ENCODE measurements at places on chromosomes 7 and 10.

DNA sequence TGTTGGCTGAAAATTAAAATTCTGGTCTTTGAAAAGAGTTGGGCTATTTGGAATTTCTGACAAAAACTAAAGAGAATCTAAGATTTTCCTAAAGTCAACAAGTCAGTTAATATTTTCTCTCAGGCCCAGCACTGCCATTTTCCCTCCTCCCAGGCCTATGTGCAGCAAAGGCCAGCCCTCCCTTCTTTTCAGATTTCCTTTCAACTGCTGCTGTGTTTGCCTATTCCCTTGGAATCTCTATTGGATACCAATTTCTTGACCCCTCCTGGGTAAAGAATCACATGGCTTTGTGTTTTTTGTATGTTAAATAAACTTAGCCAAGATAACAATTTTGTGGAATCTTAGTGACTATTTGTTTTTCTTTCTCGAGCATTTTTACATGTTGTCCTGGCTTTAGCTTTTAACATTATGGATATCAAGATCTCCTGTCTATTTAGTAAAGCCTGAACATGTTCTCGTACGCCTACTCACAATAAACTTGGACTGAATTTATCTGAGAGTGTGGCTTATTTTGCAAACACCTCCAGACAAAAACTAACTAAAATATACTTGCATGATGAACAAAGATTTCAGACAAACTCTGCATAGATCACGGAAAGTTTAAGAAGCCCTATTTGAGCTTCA lies 19.9 kb downstream of the MACC1 start:
- DNase-seq, result no peak

GRCh38 chr7:78265071-78265470 lies 466.5 kb downstream of the PHTF2 start:
- DNase-seq, result no peak

- DNase-seq, result no peak
Measured at GRCh38 chr10:55374917-55375316, 573.9 kb upstream of the PCDH15 start.

DNA sequence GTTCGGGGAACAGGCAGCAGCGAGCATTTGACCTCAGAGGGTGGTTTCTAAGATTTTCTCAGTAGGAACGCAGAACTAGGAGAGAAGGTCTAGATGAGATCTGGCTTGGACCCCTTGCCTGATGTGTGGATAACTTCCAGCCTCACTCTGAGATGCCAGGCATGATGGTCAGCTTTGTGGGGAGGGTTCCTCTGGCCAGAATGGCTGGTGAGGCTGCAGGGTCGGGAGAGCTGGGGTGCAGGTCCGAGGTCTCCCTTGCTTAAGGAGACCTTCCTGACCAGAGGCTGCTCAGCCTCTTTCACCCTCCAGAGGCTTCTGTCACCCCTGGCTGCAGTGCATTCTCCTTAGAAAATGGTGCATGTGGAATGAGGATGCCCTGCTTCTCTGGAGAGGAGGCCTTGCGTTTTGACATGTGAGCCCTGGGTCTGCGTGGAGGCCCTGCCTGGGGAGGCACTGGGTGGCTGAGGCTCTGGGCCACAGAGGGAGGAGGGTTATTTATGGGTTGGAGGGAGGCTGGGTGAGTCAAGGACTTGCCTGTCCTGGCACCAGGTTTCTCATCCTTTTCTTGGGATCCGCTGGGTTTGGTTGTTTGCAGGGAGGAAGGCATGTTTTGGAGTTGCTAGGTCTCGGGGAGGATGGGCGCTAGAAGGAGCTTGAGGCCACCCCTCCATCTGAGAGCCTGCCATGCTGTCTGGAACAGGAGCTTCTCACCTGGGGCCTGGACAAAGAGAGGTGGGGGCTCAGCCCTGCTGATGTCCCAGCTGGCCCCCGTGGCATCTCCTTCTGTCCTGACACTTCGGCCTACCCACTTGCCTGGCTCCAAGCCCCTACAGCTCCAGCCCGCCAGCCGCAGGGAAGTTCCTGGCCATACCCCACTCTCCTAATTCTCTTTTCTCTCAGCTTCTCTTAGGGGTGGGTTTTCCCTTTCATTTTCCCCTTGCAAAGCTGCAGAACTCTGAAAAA lies 3.9 kb downstream of the FAM241B start:
- no peak for DNase-seq

DNA sequence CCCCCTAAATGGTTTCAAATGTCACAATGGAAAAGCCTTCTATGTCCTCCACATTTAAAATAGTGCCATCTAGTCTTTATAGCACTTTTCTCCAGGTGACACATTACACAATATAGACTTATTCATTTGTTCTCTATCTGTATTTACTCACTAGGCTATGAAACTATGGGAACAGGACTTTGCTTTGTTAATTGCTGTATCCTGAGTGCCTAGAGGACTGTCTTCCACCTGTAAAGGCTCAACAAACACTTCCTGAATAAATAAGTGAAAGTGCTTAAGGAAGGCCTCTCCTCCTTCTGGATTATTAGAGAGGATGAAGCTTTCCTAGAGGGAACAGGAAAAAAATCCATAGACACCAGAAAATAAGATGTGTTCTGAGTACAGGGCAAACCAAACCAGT lies 397.6 kb upstream of the LRRN3 start:
- no peak for DNase-seq

- no peak for DNase-seq
Measured at GRCh38 chr10:132290631-132291030, 17.1 kb downstream of the STK32C start.

DNA sequence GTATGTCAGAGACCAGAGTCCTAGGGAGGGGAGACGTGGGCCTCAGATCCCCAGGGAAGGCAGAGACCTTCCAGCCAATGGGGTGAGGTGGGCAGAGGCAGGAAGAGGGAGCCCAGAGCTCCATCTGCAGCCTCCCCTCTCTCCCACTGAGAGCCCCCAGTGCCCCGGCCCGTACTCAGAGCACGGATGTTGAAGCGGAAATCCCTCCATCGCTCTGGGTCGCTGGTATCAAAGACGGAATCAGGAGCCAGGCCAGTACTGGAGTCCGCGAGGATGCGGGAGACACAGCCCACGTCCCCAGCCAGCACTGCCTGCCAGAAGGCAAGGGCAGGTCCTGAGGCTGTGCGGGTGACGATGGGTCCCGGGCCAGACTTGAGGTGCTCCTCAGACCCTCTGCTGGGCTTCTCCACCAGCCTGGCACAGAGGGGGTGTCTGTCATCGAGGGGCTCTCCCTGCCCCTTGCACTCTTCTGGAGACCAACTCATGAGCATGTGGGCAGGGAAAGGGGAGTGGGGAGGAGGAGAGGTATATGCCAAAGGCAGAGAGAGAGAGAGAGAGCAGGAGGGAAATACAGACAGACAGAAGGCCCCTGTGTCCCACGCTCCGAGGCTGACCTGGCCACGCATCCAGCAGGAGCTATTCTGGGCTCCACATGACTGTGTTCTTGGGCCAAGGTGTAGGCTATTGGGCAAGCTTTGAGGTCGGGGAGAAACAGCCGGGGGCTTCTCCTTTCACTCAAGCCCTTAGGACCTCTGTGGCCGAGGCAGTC lies at the start of gene ASB10:
ASB10 (minus strand) TSS at position 611 of the 769 bp plus-strand sequence; CDS start at position 491, 120 bp downstream.
- DNase-seq, result no peak

GRCh38 chr7:99102809-99103690 lies 40.9 kb downstream of the SMURF1 start:
- DNase-seq, result no peak

DNA sequence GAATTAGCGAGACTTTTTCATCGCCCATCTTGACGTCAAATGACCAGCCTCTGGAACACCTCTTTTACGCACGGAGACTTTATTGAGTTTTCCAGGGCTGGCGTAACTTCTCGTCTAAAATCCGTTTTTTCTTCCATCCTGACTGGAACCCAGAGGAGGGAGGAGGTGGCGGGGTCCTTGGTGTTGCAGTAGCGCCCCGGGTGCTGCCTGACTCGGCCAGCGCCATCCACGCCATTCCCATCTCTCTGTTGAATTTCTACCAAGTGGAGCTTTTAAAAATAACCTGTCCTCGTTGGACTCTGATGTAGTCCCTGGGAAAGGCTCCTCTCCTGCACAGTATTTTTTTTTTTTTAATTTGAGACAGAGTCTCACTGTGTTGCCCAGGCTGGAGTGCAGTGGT lies 155.9 kb downstream of the RGS10 start:
- DNase-seq, result no peak

DNA sequence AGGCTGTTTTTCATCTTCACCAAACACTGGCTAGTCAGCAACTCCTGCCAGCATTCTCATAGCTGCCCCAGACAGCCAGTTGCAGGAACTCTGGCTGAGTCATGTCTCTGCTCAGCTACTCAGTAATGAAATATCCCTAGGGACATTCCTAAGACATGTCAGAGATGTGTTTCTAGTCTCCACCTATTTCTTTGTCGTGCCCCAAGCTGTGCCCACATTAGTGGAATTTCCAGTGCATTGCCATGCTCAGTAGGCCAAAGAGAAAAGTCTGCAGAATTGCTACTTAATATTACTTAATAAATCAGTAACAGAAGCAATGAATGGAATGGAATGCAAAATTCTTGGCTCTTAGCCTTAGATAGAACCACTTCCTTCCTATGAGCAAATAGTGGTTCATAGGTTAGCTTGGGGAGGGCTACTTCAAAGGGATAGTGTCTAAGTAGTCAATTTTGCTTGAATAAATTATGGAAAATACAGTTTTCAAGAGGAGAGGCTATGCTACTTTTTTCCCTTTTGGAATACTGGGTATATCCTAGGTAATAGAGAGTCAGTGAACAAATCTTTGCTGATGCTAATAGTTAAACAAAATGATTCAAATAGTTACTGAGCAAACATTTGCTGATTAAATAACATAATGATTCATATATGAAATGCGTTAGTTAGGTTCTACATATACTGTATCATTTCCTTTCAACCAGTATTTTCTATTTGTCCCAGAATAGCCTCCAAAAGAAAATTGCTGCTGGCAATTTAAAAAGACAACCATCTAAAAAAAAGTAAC lies 23.6 kb upstream of the SEMA3C start:
- peak; percentile 92 for DNase-seq

DNA sequence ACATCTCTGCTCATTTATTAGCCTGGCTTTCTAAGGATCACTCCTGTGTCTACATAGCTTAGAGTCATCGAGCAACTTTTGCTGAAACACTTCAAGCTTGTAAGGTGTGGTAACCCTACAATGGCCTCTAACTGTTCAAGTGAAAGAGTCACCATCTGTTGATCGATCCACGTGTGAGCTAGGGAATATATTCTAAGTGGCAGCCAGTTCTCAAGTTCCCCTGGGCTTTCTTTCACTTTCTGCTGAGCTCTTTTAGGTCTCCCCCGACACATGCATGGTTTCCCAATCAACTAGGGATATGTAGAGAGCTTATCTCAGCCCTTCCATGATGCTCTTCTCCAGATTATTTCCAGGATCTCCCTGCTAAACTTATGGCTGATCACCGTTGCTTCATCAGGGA lies 15.5 kb downstream of the AOAH start:
- DNase-seq, result no peak

GRCh38 chr10:9289811-9290210 lies 1235.3 kb downstream of the GATA3 start:
- no peak for DNase-seq

DNA sequence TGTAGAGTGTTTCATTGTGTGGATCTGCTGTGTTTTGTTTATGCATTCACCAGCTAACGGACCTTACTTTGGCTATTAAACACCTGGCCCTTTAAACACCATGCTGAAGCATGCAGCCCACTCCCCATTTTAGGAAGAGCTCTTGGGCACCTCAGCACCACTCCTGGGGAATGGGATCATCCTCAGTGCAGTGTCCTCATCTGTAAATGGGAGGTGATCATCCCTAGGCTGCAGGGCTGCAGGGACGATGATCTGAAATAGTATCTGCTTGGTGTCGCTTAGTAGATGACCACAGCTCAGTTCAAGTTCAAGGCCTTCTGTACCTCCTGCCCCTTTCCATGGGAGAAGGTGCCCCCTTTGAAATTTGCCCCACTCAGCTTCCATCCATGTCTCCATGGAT lies 229.9 kb downstream of the TCF7L2 start:
- no peak for DNase-seq

GRCh38 chr7:151032936-151033863 lies 5.0 kb downstream of the ABCB8 start:
- no peak for DNase-seq

- DNase-seq, result no peak
Measured at GRCh38 chr7:152868122-152869040, 108.8 kb downstream of the ACTR3B start.

DNA sequence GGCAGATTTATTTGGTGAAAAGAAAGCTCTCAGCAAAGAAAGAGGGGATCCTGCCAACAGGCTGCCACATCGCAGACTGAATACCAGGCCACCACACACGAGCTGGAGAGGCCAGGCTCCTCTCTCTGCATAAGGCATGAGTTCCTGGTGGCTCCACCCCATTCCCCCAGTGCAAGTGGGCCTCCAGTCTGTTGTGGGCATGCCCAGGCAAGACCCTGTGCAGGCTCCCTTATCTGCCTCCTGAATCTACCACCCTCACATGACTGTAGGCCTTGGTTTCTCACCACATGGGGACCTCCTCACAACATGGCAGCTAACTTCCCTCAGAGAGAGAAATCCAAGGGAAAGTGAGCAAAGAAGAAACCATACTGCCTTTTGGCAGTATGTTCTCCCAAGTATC lies 26.7 kb upstream of the CUL1 start:
- DNase-seq, result no peak

DNA sequence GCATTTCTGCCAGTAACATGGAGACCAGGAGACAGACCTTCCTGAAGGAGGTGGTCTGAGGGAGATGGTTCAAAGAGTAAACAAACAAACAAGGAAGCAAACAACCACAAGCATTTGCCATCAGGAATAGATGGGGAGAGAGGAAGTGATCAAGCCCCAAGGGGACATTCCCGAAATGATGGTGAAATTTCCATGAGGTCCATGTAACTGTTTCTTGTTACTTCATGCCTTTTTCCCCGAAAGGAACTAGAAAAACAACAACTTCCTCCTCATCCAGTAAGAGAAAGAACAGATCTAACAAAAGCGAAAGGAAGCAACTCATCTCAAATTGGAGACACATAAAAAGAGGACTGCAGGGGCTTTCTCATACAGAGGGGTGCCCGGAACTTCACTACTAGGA lies 152.5 kb upstream of the ZNF32 start:
- no peak for DNase-seq

- DNase-seq, result no peak
Measured at GRCh38 chr7:86407291-86407690, 236.4 kb upstream of the GRM3 start.

DNA sequence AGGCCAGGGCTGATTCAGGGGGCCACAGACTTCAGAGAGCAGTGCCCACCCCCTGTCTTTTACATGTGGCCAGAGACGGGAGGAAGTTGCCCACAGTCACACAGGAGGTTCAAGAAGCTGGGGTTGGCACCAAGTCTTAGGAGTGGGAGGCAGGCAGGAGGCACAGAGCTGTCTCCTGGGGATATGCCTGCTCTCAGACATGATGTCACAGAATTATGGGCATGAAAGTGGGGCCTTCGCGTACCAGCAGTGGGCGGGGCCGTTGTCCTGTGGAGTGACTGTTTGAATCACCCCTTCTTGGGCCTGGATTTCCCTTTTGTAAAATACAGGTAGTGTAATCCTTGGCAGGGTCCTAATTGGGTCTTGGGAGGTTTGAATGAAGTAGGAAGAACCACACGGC lies 81.2 kb upstream of the PPIF start:
- no peak for DNase-seq

- DNase-seq, result peak; percentile 52
Measured at GRCh38 chr10:89367529-89367928, 10.3 kb upstream of the IFIT1B start.

- DNase-seq, result peak; percentile 75
Measured at GRCh38 chr7:107874605-107875446, 16.2 kb upstream of the DLD start.

- DNase-seq, result peak; percentile 53
Measured at GRCh38 chr10:127698886-127699285, 38.1 kb upstream of the FOXI2 start.

- no peak for DNase-seq
Measured at GRCh38 chr10:110041479-110041829, 33.7 kb downstream of the ADD3 start.

GRCh38 chr7:111762211-111762610 lies 199.9 kb upstream of the IMMP2L start:
- DNase-seq, result no peak
